HepG2 (cell line): ENCODE measurements at places on chromosomes 1 and 21. TPM values are rescaled to one million over a fixed set of nuclear protein-coding genes. Genes with fewer than 3 reads are reported as not detected.

GRCh38 chr1:209686322-209686721 lies 11.1 kb downstream of the G0S2 start:
- H3K27ac ChIP-seq, result no peak overlapping the region
- no peaks in the 10 kb centered on the region for H3K36me3 ChIP-seq

DNA sequence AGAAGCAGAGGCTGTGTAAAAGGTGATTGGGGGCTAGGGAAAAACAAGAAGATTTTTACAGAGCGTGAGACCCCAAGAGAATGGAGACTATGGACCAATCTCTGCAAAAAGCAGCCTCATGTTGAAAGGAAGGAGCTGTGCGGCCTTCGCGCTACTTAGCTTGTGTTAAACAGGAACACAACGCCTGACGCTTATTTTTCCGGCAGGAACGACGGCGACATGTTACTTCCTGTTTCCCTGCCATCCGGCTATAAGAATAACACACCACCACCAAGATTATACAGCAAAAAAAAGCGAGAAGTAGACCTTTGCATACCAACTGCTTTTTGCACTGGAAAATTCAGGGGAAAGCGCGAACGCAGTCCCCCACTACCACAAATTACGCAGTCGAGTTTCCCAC lies 272.7 kb downstream of the FAM72C start:
- no peaks in the 10 kb centered on the region for H3K36me3 ChIP-seq
- no peak overlapping the region for H3K27ac ChIP-seq
- no peak overlapping the region for H3K4me3 ChIP-seq

DNA sequence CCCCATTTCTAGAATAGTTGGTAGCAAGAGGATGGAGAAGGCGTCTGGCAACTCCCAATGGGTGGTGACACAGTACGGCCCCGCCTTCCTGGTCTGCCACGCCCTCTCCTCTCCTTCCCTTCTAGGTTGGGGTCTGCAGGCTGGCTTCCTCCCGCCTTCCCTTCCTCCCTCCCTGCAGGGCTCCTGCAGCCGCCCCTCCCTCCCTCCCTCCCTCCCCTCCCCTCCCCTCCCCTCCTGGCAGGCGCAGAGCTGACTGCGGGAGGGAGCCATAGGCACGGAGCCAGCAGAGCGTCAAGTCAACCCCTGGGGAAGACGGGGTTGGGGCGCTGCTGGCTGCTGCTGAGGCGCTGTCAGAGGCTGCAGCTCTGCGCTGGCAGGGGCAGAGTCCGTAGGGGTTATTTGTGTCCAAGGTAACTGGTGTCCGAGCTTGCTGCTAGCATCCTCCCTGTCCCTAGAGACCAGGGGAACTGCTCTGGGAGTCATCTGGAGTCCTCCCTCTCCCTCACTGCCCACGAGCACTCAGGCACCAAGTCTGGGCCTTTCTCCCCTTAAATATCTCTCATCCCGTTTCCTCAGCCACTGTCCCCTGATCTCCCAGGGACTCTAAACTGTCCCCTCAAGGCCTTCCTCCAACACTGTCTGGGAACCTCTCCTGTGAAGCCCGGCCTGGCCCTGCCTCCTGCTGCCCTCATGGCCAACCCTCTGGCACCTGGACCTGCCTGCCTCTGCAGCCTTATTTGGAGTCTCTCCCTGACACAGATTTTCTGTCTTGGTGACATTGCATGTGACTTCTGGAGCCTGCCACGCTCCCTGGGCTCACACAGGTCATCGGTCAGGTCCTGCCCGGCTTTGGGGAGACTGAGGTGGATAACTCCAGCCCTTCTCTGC lies 57.4 kb upstream of the ACOT11 start:
- H3K27ac ChIP-seq, result no peak overlapping the region
- no peaks in the 10 kb centered on the region for H3K36me3 ChIP-seq
- DNase-seq, result no peak
- H3K4me1 ChIP-seq, result peaks cover 43% of the 10 kb centered on the region

GRCh38 chr1:98342566-98342965 lies 319.0 kb upstream of the SNX7 start:
- no peaks in the 10 kb centered on the region for H3K36me3 ChIP-seq
- H3K4me3 ChIP-seq, result no peak overlapping the region
- no peaks in the 10 kb centered on the region for H3K27me3 ChIP-seq
- H3K4me1 ChIP-seq, result no peaks in the 10 kb centered on the region

DNA sequence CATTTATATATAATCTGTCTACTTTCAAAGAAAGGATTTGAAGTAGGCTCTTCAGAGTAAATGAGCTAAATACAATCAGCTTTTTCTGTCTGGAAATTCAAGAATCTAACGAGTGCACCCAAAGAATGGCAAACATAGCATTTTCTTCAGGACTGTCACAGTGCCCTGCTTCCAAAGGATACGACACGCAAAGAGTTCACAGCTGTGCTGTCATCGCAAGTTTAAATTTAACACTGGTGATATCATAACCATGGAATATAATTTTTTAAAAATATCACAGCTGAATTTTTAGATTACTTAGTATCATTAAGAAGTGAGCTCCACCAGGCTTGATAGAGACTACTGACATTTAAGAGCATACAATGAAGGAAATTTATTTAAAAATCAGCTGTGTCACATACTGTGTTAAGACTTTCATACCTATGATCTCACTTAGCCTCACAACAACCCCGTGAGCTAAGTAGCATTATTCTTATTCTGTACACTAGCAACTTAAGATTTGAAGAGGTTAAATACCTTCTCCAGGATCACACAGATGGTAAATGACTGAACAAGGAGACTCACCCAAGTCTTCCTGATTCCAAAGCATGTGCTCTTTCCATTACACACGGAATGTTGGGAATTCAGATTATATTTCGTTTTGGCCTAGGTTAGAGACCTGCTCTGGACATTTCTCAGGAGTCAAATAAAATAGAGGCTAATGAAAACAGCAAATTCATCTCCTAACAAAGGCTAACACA lies 46.2 kb upstream of the PRRX1 start:
- no peak overlapping the region for H3K27ac ChIP-seq
- H3K4me1 ChIP-seq, result no peaks in the 10 kb centered on the region
- H3K4me3 ChIP-seq, result no peak overlapping the region
- no peaks in the 10 kb centered on the region for H3K27me3 ChIP-seq
- no peak for DNase-seq

- no peak for DNase-seq
- H3K36me3 ChIP-seq, result no peaks in the 10 kb centered on the region
- no peak within 1 kb of the TSS for H3K27ac ChIP-seq
- H3K4me3 ChIP-seq, result no peak within 1 kb of the TSS
- H3K4me1 ChIP-seq, result no peaks in the 10 kb centered on the region
These were observed at the start of gene WNT4 for GRCh38 chr1:22143065-22144033. TSS of gene WNT4 (minus strand) at chr1:22143097. CDS start at chr1:22142922, 175 bp downstream.

- DNase-seq, result no peak
- H3K4me3 ChIP-seq, result no peak overlapping the region
- no peak overlapping the region for H3K27ac ChIP-seq
- no peaks in the 10 kb centered on the region for H3K36me3 ChIP-seq
- no peaks in the 10 kb centered on the region for H3K4me1 ChIP-seq
- no peaks in the 10 kb centered on the region for H3K27me3 ChIP-seq
These were observed 27.7 kb upstream of the SLC5A9 start for GRCh38 chr1:48194801-48195200.

DNA sequence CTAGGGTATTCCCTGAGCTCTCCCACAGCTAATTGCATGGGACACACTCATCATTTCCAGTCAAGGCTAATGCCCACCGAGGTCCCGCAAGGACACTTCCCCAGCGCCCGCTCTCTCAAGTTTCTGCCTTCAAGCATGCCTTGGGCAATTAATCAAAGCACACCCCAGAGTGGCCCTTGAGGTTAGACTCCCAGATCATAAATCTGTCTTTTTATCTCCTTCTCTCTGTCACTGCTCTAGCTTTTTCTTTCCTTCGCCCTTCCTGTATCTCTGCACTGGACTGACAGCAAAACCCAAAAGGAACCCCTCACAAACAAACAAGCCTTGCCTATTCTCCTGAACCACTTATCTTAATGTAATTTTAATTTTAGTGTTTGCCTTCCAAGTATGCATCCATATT lies 7.9 kb upstream of the EXOSC10 start:
- no peak for DNase-seq
- no peaks in the 10 kb centered on the region for H3K4me1 ChIP-seq
- H3K4me3 ChIP-seq, result no peak overlapping the region
- H3K36me3 ChIP-seq, result peaks cover 43% of the 10 kb centered on the region; the same call in 2 of the 3 replicates

DNA sequence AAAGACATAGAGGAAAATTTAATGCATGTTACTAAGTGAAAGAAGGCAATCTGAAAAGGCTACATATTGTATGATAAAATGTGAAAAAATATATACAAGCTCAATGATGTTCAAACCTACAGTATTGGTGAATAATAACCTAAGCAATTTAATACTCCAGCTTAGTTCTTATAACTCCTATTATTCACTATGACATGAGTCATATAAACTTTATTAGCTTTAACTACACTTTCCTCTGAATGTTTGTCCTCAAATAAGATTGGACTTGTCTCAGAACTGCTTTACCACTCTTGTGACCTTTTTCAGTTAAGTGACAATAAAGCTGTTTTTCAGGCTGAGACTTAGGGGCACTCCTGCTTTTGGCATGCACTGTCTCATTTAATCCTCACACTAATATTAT lies 50.9 kb downstream of the CNST start:
- no peak for DNase-seq
- H3K36me3 ChIP-seq, result peaks cover 14% of the 10 kb centered on the region; the same call in 1 of the 3 replicates
- no peaks in the 10 kb centered on the region for H3K4me1 ChIP-seq
- H3K4me3 ChIP-seq, result no peak overlapping the region
- no peaks in the 10 kb centered on the region for H3K27me3 ChIP-seq
- no peak overlapping the region for H3K27ac ChIP-seq

Gene COL9A2
- 8.9 and 26.9 TPM in 2 replicates for total RNA-seq

Gene GJA9
- total RNA-seq, result 0.13 and 0.14 TPM in 2 replicates

Gene ANGPTL3
- 0.22 and 0.51 TPM in 2 replicates for total RNA-seq

Gene UBASH3A
- total RNA-seq, result not detected in 2 replicates

Gene PAQR6
- 0.14 and 0.82 TPM in 2 replicates for total RNA-seq
